GM10248 (cell line): ENCODE measurements at places on chromosomes 12 and 14.

DNA sequence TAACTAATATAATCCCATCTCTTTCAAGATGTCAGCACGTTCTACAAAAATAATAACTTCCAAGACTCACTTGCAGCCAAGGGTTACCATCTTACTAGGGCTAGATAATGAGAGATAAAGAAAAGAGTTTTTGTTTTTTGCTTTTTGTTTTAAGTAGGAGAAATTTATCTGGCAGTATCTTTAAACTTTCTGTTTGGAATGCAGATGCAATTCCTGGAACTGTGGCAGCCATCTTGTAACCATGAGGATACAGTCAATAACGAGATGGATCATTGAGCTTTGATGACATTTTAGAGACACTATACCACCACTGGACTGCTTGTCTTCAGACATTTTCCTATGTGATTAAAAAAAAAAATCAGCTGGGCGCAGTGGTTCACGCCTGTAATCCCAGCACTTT lies 171.2 kb upstream of the ARID2 start:
- DNase-seq = no peak

DNA sequence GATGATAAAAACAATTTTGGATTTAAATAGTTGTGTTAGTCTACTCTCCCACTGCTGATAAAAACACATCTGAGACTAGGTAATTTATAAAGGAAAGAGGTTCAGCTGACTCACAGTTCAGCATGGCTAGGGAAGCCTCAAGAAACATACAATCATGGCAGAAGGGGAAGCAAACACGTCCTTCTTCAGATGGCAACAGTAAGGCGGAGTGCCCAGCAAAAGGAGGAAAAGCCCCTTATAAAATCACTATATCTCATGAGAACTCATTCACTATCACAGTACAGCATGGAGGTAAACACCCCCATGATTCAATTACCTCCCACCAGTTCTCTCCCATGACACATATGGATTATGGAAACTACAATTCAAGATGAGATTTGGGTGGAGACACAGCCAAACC lies 632.1 kb downstream of the SLC16A7 start:
- no peak for DNase-seq

- DNase-seq = no peak
These were observed 41.7 kb downstream of the TSPAN11 start for GRCh38 chr12:30968211-30968610.

DNA sequence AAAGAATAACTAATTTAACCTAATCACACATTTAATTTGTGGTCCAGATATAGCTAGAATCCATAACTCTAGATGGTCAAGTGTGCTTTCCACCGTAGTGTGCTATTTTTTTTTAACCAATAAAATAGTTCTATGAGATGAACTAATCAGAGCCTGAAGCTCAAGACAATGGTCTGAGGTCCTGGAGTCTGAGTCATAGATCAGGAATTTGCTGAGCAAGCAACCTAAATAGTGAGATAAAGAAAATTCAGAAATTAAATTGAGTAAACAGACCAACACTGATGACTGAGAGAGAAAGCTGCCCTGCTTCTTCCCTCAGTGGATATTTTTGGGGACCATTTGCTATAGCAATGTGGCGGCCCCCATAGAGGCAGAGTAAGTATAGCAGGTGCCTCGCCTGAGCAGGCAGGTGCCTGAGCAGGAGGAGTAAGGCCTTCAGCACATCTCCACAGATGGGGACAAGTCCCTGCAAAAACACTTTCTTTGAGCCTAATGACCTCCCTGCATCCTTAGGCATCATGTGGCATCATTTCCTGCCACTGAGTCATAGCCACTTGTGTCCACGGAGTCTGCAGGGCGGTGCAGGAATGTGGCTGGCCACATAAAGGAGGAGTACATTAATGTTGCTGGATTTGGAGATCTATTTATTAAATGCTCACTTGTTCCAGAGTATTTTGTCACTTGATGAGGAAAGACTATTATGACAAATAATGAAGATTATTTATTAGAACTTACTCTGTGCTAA lies 13.9 kb upstream of the CLEC4E start:
- DNase-seq = no peak

DNA sequence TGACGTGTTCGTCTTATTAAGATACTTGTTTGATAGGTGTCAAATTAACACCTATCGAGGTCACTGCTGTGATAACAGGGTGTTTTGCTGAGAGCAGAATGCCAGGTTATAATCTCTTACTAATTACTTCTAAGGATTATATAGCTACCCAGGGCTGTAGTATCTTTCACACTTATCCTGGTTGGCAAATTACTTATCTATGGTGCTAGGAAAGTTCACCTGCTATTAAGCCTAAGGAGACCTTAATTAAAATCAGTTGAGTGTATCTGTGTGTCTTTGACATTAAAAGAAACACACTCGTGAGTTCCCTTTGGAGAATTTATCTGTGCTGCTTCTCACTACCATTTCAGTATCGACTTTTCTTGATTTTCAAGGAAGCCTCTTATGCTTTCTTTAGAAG lies 301.6 kb upstream of the SLC16A7 start:
- no peak for DNase-seq

- no peak for DNase-seq
These were observed 256.9 kb upstream of the RGS6 start for GRCh38 chr14:71675126-71675899.

DNA sequence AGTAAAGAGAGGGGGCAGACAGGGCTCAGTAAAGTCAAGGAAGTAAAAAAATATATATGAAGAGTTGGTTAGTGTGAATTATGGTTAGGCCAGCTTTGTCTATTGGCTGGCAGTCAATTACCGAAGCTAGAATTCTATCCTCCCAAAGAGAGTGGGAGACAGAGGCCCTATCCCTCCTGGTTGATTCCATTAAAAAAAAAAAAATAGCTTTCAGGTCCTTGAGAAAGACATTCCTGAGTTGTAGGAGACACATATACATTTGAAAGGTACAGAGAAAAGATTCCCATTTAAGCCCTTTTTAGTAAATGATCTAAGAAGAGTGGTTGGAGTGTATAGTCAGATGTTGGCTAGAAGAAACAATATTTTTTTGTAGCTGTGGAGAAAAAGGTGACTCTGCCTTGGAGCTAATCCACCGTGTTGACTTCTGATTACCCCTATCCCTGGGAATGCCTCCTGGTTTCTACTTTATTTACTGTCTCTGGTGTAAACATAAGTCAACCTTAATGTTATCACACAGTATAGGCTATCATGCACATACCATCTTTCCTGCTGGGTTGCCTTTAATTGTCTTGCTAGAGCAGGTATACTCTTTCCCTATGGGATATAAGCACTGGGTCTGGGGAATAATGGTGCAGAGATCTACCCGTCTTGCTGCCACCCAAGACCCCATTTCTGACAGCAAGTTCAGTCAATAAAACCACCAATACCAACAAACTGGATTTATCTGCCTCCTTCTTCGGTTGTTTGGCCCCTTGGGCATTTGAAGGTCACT lies 859.9 kb upstream of the ATXN7L3B start:
- DNase-seq = no peak

- DNase-seq = no peak
These were observed 13.9 kb upstream of the PDE1B start for GRCh38 chr12:54535474-54535873.

DNA sequence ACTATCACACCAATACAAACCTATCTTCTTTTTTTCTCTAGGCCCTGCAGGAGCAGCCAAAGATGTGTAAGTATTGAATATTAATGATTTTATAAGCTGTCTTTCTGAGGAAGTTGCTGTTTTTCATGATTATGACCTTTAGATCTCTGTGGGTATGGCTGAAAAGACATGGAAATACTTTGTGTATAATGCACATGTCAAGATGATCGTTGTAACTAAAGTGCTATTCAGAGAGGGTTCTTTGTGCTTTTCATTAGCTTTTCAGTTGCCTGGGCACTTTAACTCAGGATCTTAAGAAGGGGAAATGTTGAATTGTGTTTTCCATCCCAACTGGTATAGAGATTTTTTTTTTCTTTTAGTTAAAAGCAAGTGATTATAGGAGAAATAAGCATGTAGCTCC lies 18.1 kb downstream of the C12orf75 start:
- DNase-seq = no peak

GRCh38 chr12:53601296-53601847 lies 24.8 kb downstream of the ATF7 start:
- no peak for DNase-seq

DNA sequence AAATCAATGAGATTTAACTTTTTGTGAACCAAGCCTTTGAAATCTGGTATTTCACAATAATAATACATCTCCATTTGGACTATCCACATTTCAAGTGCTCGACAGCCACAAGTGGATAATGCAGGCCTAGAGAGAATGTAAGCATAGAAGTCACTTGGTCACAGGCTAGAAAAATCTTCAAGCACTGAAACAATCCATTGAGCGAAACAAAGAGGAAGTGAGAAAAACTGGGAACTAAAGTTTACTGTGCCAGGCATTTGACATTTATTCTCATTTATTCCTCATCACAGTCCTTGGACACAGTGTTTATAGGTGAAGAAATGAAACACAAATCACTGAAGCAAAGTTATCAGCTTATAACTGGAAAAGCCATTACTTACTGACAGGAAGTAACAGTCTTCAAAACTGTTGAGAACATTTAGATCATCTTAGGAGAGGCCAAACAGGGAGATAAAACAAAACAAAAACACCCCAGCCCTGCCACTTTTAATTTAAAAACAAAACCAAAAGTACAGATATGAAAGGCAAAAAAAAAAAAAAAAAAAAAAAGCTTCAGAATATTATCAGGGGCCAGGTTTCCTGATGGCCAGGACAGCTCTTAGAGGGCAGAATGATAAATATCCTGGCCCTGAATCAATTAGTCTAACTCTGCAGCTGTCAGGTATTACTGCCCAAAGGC lies 29.2 kb downstream of the GNS start:
- peak; percentile 20 for DNase-seq

DNA sequence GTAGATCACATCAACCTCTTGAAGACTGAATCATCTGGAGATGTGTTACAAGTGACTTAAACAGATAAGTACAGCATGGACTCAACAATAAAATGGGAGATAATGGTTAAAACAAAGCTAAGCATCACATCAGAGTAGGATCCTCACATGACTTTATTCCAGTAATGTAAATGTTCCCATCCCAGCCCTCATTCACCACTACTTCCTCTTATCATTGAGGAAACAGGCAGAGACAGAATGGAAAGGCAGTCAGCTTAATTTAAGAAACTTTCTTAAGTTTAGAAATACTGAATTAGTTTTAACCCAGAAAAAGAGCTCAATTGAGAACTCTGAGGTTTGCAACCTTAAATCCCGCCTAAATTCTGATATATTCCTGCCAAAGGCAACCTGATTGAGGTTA lies 1.2 kb upstream of the ALG10 start:
- no peak for DNase-seq

GRCh38 chr14:35689000-35689460 lies 120.1 kb downstream of the RALGAPA1 start:
- DNase-seq = no peak

DNA sequence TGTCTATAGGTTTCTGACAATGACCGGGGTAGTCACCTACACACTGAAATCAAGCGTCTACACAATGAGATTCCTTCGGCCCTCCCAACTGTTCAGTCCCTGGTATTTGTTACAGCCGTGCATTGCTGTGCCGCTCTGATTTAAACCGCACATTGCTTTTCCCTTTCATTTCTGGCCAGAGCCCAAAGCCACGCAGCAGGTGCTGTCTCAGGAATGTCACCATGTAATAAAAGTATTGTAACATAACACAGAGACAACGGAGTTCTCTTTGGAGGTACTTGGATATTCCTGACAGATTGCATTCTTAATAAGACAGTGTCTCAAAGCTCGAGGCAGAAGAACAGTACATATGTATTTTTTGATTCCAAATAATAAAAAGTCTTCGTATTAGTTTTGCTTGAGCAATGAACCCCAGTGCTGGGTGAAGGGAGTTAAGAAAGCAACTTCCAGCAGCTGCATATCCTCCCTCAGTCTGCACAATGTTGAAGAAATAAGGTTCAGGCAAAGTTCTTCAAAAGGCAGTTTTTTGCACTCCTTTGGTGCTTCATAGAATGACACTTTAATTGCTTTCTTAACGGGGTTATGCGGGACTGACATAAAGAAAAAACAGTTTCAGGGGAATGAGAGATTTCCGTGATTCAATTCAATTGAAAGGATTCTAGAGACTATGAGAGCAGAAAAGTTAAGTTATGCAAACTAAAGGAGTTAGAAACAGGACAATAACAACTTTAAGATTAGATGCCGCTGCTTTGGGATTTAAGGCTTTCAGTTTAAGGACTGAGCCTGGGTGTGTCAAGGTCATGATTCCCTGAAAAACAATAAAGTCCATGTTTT lies 288.7 kb upstream of the FLRT2 start:
- DNase-seq = no peak

DNA sequence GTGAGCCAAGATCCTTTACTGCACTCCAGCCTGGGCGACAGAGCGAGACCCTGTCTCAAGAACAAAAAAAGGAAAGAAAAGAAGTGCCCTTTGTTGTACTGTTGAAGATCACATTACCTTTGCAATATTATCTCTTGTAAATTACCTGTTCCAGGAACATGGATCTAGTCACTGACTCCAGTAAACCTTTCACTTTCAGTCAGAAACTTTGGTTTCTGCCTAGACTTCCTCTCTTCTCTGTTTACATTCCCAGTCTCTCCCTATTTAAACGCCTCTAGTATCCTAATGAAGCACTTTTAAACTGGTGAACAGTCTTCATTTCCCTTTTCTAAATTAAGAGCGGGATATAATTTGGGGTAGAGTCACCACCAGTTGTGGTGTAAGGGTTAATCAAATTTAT lies 12.8 kb downstream of the CHPT1 start:
- no peak for DNase-seq

- DNase-seq = no peak
These were observed 35.8 kb downstream of the CDKL1 start for GRCh38 chr14:50360851-50361250.

DNA sequence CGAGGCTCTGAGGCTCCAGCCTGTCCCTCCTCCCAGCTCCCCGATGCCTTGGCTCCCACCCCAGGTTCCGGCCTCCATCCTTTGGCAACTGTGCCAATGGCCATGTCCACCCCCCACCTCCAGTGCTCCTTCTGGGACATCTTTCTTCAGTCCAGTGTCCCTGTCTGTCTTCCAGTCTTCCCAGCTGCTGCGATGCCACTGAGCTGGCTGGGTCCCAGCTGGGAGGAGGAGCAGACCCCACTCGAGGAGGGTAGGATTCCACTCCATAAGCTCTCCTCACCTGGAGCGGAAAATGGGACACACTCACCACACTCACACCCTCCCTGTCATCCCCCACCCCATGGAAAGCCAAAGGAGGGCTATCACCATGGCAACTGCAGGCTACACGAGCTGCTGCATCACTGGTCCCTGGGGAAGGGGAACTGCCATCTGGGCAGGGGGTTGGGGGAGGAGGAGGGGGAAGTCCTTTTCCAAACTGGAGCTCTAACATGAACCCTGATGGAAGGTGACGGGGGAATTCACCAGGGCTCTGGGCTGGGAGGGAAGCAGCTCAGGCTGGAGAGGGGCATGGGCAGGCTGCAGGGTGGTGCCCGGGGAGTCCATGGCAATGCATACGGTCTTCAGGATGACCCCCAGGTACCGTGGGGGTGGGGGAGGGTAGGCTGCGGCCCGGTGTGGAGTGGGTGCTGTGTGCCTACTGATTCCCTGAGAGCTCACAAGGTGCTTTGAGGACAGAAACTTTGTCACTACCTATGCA lies 94.3 kb downstream of the LRRC74A start:
- DNase-seq = no peak

GRCh38 chr12:97046901-97047300 lies 139.8 kb downstream of the NEDD1 start:
- no peak for DNase-seq
